Lung (tissue), 17 donors: ENCODE measurements at places on chromosomes 3 and 15.

DNA sequence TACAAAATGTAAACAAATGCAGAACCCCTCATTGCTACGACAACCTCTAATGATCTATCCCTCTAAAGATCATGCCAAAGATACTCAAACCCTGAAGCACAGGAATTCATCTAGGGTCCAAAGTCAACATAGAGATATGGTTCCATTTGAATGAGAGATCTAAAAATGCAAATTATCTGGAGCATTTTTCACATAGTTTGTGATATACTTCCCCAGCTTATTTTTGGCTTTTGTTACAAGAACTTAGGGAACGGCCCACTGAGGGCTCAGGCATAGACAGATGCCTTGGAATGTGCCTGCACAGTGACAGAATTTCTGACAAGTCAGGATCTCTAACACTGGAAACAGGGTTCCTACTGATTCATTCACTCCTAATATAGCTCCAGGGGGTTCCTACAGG, 258.9 kb upstream of the THBS1 start:
- no peak overlapping the region for H3K4me3 ChIP-seq
- H3K27me3 ChIP-seq, result no peaks in the 10 kb centered on the region
- no peaks in the 10 kb centered on the region for H3K4me1 ChIP-seq
- no peak for DNase-seq
- H3K36me3 ChIP-seq, result no peaks in the 10 kb centered on the region

DNA sequence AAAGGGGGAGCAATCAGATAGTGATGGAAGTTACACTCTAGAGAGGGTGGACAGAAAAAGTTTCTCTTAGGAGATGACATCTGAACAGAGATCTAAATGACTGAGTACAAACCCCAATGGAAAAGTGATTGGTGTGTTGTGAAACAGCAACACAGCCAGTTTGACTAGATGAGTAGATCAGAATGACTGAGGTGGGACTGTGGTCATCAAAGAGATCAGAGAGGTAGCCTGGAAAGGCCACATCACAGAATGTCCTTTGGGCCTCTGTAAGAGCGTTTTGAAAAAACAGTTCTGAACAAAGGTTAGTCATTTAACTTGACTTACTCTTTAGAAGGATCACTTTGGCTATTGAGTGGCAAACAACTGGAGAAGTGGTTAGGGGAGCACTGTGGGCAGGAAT, 10.6 kb downstream of the LRRC58 start:
- H3K36me3 ChIP-seq, result peaks cover 26% of the 10 kb centered on the region
- no peaks in the 10 kb centered on the region for H3K4me1 ChIP-seq
- no peak overlapping the region for H3K4me3 ChIP-seq
- no peaks in the 10 kb centered on the region for H3K27me3 ChIP-seq

DNA sequence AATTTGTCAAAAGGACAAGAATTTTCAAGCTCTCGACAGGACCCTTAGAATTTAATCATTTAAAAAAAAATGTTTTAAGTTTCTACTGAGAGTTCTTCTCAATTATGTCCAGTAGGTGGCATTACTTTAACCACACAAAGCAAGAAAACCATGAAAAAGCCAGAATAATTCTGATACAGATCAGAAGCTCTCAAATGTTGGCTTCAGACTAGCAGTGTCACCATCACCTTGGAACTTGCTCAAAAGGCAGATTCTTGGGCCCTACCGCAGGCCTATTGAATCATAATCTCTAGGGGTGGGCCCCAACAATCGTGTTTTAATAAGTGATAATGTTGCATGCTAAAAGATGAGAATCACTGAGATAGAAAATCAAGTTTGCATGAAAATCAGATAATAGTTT, 99.5 kb upstream of the KCNMB2 start:
- H3K4me1 ChIP-seq, result no peaks in the 10 kb centered on the region
- no peak overlapping the region for H3K27ac ChIP-seq
- DNase-seq, result peak; percentile 84
- no peaks in the 10 kb centered on the region for H3K27me3 ChIP-seq

GRCh38 chr3:193665370-193665989, 72.5 kb downstream of the OPA1 start:
- no peaks in the 10 kb centered on the region for H3K27me3 ChIP-seq
- no peak overlapping the region for H3K27ac ChIP-seq
- peak; percentile 63 for DNase-seq
- no peaks in the 10 kb centered on the region for H3K4me1 ChIP-seq
- H3K36me3 ChIP-seq, result peaks cover 16% of the 10 kb centered on the region

DNA sequence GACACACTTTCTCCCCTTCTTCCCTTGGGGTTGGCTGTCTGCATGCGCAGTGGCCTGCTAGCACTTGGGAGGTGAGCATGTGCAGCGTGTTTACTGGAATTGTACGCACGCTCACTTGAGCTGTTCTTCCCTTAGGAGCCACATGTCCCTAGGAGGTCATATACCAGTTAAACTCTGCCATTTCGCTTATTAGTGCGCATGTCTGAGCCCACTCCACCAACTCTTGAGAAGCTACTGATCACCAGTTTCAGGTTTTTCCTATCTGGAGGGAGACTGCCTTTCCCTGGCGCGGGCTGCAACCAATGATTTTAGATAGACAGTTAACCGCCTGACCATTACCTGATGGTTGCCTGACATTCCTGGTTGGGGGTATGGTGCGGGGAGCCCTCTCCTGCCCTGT, 47.6 kb upstream of the SPPL2A start:
- H3K27ac ChIP-seq, result no peak overlapping the region
- no peaks in the 10 kb centered on the region for H3K36me3 ChIP-seq
- H3K27me3 ChIP-seq, result no peaks in the 10 kb centered on the region
- no peak overlapping the region for H3K4me3 ChIP-seq

GRCh38 chr3:169148448-169149348, 514.8 kb downstream of the MECOM start:
- no peaks in the 10 kb centered on the region for H3K36me3 ChIP-seq
- no peak overlapping the region for H3K4me3 ChIP-seq
- H3K27ac ChIP-seq, result peak overlapping the region; percentile 40
- peak; percentile 52 for DNase-seq
- H3K27me3 ChIP-seq, result no peaks in the 10 kb centered on the region
- peaks cover 15% of the 10 kb centered on the region for H3K4me1 ChIP-seq

DNA sequence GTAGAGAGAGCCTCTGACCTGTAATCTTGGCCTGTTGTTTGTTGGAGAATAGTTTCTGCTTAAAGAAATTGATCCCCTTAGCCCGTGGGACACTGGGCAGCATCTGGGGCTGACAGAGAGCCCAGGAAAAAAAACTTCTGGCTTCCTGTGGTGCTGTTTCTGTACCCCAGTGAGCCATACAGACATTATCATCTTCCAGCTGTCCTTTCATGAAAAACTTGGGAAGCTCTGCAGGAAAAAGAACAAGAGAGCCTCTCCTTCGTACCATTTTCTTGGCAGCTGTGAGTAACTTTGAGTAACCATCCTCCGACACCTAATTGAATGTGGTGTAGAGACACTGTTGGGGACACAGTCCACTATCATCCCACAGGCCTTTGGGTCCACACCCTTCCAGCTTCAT, 333.0 kb downstream of the SHQ1 start:
- no peaks in the 10 kb centered on the region for H3K36me3 ChIP-seq
- H3K27me3 ChIP-seq, result no peaks in the 10 kb centered on the region
- H3K27ac ChIP-seq, result no peak overlapping the region
- H3K4me1 ChIP-seq, result no peaks in the 10 kb centered on the region

- no peak for DNase-seq
- no peak overlapping the region for H3K27ac ChIP-seq
- H3K4me1 ChIP-seq, result no peaks in the 10 kb centered on the region
- H3K4me3 ChIP-seq, result no peak overlapping the region
- no peaks in the 10 kb centered on the region for H3K36me3 ChIP-seq
- H3K27me3 ChIP-seq, result no peaks in the 10 kb centered on the region
These were observed 3.8 kb upstream of the OR4F15 start for GRCh38 chr15:101808201-101808600.

DNA sequence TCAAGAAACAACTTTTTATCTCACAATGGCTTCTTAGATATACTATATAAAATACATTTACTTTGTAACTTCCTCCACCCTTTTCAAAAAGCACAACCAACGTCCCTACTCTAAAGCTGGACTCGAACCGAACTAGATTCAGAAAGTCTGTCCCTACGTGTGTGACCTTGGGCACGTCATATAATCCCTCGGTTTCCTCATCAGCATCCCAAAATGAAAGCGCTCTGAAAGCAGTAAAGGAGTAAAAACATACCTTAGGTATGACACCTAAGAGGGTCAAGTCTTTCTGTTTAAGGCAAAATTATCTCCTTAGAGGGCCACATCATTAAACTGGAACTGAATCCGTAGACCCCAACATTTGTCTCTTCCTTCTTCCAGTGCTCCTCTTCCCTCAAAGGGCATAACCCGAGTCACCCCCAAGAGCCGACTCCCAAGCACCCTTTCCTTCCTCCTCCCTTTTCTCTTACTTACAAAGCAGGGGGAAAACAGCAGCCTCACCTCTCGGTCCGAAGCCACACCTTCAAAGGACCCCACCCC, 663 bp downstream of the PDCD10 start:
- peak overlapping the region; percentile 73 for H3K4me3 ChIP-seq
- peaks cover 29% of the 10 kb centered on the region for H3K4me1 ChIP-seq
- no peaks in the 10 kb centered on the region for H3K27me3 ChIP-seq
- no peak for DNase-seq
- peak overlapping the region; percentile 91 for H3K27ac ChIP-seq

DNA sequence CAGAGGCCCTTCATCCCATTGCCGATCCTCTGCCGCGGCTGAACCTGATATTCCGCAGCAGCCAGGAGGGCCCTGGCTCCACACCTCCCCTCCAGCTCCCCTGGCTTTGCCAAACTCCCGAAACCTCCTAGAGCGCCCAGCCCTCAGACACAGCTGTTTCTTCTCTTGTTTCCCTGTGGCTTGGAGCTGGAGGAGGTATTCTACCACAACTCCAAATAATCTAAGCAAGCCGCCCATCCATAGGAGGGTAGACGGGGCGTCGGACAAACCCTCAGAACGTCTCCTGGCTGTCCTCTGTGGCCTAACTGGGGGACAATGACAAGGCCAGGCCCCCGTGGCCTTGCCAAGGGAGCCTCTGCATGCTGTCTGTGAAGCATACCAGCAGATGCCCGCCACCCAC, 10.4 kb downstream of the PLA2G4D start:
- H3K4me3 ChIP-seq, result no peak overlapping the region
- no peaks in the 10 kb centered on the region for H3K4me1 ChIP-seq
- H3K36me3 ChIP-seq, result no peaks in the 10 kb centered on the region
- DNase-seq, result no peak
